Hematopoietic multipotent progenitor cell treated with erythropoietin and hydrocortisone succinate and interleukin-3 and kit ligand, for 6 days (in vitro differentiated cells): ENCODE measurements at places on chromosomes 6 and 20.
A peak's percentile ranks its signal among the peaks of the same experiment; 100 is the strongest.

DNA sequence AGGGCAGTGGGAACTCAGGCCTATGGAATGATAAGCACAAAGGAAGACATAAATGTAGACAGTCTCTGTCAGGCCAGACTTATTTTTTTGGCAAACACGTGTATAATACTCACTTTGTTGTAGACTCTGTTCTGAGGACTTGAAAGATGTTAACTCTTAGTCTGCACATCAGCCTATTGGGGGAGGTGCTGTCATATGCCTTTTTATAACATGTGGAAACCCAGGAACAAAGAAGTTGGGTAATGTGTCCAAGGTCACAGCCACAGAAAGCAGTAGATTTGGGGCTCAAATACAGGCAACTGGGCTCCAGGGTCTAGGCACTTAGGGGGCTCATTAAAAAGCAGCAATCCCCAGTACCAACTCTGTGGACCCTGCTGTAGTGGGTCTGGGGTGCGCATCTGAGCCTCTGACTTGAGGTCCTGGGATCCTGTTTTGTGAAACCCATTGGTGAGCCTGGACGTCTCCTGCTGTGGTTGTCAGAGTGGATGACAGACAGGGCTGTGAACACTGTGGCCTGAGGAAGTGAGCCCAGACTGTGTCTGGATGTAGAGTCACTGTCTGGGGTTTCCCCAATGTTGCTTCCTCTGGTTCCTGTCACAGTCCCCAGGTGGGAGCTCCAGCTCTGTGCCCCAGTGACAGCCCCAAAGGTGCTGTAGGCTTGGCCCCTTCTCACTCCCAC, 50.0 kb downstream of the CDH26 start:
- no peak for DNase-seq

DNA sequence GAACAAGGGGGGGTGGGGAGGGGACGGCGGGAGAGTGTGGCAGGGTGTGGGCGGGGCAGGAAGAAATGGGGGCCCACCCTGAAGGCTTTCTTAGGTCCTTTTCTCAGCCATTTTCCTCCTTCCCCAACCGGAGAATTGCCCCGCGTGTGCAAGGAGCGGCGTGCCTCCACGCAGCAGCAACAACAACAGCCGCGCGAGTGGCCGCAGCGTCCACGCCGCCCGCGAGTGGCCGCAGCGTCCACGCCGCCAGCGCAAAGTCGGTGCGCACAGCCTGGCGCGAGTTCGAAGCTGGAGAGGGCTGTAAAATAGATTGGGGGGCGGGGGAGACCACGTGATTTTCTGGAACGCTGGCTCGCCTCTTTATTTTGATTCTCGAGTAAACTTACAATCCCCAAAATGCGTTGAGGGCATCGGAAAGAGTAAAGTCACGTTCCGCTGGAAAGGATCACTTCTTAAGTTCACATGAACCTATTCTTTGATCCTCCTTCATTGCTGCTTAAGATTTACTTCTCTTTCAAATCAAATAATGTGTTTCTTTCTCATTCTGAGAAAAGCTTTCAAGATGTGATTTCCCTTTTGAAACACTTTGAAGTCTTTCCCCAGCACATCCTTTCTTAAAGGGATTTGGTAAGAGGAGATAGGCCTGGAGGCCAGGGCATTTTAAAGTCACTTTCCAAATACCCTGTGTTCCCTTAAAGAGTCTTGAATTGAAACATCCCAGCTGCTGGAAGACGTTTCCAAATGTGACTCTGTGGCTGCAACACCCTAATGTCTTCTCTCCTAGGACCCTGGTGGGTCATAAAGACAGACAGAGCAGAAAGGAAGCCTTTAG, 66.7 kb upstream of the ZNF217 start:
- peak; percentile 55 for DNase-seq

DNA sequence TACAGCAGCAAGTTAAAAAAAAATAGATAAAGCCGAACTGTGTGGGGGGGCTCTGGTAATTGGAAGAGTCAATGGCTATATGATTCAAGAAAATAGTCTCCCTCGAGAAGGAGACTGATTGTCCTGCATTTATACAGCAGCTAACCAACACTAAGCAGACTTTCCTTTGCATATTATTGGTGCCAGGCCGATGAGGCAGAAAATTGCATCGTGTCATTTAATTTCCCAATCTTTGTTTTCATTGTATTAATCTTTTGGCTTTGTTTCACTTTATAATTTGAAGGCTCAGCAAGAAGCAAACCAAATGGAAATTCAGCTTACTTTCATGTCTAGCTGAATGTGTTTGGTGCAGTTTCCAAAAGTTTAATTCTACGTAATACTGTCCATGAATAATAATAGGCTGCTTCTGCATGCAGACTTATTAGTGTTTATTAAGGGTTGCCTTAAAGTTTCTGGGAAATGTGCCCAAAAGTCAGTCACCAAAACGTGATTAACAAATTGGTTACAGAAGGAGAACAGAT, 258.5 kb downstream of the HACE1 start:
- DNase-seq = no peak

GRCh38 chr6:105196076-105196475, 16.3 kb upstream of the POPDC3 start:
- no peak for DNase-seq

DNA sequence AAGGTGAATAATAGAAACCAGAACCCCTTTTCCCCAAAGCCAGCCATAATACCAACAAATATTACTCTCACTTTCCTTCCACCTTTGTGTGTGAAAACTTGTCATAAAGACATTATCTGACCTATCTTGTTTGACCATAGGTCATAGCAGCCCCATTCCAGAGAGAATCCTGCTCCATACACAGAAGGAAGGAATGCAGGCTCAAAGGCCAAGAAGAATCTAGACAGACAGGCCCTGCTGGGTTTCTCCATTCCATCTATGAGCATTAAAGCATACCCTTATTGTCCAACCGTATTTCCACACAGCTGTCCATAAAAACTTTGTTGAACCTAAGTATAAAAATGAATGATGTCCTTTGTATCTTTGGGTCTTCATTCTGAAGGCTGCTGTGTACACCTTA, 40.7 kb upstream of the KCNK5 start:
- DNase-seq = no peak

- DNase-seq = no peak
These were observed 7.5 kb upstream of the PHACTR1 start for GRCh38 chr6:12709116-12709515.

DNA sequence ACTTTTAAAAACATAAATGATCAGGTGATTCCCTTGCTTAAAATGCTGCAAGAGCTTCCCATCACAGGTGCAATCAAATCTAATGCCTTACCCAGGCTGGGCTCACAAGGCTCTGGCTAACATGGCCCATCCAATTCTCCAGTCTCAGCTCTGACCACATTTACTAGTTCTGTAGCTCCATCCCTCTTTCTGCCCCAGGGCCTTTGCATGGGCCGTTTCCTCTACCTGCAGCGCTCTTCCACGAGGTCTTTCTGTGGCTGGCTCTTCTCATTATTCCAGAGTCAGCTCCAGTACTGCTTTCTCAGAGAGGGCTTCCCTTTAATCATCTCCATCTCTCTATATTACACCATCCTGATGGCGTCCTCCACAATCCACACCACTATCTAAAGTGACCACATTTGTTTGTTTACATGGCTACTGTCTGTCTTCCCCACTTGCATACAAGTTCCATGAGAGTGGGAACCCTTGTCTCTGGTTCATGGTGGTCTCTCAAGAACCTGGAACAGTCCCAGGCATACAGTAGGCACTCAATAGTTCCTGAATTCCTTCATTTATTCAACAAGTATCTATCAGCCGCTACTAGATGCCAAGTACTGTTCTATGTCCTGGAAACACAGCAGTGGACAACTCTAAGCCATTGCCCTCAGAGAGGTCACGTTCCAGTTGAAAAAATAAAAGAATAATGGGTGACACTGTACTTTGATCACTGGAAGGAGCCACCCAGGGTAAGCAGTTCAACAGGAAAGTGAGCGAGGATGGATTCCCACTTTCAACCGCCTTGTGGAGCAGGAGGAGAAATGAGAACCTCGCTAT, 12.6 kb downstream of the CYP24A1 start:
- no peak for DNase-seq

DNA sequence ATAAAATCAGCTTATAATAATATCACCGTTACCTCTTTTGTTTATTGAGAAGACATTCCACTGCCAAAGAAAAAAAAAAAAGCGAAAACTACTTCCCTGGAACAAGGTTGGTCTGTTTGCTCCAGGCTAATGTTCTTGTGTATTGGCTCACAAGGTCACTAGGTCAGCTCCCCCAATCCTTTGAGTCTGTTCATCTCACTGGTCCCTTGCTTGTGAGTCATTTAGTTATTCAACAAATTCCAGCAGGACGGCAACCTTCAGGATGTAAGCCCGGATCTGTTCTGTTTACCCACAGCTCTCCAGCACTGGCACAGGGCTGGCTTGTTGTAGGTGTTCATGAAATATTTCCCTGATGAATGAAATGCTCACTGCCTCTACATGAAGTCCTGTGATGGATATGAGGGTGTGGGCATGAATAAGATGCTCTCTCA, 3.3 kb downstream of the ARHGAP40 start:
- no peak for DNase-seq

DNA sequence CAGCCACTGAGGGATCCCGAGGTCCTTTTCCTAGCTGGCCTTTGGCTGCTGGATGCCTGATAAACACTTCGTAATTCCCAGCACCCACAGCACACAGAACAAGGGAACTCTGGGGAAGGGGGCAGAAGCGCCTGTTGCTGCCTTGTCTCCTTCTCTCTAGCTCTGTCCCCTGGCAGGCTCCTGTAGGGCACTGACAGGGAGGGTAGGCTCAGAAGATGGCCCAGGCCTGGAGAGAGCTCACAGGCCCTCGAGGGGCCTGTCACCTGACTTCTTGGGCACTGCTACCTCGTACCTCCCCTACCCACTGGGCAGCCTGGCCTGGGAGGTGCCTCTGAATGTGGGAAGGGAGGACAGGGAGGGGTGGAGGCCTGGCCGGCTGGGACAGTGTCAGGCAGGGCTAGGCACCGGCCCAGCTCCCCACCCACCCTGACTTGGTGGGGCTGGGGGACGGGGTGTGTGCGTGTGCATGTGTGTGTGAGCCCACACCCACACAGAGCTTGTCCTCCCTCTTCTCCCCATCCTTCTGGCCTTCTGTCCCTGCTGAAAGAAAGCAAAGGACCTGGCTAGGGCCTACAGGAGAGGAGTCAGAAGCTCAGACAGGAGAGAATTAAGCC, 18.1 kb downstream of the C6orf132 start:
- no peak for DNase-seq

GRCh38 chr20:62907384-62908317, 18.7 kb downstream of the DIDO1 start:
- DNase-seq = peak; percentile 54

DNA sequence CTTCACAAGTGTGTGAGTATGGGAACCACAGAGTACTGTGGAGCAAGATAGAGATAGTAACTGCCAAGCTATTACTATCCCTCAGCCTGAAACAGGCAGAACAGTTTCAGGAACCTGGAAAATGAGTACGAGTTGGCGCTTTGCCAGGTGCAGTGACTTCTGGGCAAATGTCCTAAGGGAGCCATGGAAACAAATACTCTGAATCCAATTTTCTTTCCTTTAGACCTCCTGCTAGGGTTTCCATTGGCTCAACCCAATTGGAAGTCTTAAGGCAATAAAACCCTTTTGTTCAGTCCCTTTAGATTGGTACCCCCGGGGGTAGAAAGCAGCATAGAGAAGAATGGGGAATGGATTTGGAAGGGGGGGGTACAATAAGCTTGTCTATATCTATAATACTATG, 205.0 kb upstream of the EPHA7 start:
- no peak for DNase-seq

- no peak for DNase-seq
These were observed at the start of gene BMP7 for GRCh38 chr20:57266291-57267157. BMP7 (minus strand) TSS chr20:57266641; CDS start chr20:57266122, 519 bp downstream.

- peak; percentile 94 for DNase-seq
These were observed 24.7 kb downstream of the CNKSR3 start for GRCh38 chr6:154485815-154486214.

DNA sequence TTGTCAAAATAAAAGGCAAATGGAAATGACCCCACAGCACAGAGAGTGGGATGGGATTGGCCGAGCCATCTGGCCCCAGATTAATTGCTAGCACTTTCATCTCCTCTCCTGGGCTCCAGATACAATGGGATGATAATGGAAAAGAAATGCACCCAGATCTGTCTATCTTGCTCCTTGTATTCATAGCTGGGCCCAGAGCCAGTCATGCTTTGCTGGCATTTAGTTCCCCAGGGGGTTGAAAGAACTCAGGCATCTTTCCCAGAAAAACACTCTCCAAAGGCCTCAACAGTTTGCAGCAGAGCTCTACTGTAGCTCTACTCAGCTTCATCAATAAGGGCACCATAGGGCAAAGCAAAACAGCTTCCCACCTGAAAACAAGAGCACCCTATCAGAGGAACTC, 116.0 kb upstream of the FOXA2 start:
- no peak for DNase-seq

DNA sequence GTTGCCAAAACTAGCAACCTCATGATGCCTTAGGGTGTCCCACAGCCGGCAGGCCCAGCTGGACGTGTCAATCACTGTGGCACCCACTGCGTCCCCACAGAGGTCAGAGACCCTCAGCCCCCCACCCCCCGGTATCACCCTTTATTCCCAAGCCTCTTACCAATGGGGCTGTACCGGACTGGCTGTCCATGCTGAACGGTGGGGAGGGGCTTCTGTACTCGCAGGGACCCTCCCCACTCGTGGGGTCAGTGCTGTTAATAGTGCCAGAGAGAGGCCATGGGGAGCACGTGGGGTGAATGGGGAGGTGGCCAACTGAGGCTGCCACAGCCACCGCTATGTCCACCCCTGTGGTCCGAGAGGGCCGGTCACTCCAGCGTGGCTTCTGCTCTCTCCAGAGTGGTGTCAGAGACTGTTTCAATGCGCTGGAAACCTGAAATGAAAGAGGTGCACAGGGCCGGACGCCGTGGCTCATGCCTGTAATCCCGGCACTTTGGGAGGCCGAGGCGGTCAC, 68.6 kb downstream of the THBS2 start:
- no peak for DNase-seq

GRCh38 chr6:128118401-128118800, 217.5 kb upstream of the THEMIS start:
- DNase-seq = no peak

DNA sequence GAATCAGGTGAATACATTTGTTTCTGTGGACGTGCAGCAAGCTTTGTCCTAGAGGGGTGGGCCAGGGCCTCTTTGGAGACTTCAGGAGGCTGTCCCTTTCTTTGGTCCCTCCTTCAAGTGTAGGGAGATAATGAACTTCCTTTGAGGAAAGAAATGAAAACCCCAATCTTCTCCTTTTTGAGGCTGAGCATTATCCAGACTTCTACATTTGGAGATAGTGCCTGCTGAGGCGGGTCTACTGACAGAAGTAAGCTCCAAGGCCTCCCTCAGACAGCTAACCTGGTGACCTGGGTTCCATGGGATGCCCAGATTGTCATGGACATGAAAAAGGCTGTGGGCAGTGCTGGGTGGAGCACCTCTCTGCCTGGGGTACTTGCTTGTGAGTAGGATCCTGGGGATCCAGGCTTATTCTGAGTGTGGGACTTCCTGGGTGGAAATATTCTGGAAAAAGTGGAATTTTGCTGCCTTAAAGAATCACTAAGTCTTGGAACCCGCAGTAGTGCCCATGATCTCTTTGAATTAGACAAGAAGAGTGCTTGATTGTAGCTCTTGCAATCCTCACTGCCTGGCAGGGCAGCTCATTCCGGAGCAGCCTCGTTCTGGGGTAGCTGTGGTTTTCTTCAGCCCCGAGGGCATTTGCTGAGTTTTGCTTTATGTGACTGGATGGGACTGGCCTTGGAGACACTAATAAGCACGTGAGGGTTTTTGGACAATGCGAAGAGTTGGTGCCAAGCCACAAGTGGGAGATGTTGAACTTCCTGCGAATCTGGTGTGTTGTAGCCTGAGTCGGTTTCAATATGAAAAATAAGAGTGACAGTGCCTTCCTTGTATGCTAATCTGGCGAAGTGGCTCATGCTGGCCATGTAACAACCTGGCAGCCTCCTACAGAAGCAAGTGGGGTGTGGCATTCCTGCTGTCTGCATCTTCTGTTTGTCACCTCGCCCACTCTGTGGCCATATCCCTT, 28.1 kb downstream of the SNRNP48 start:
- peak; percentile 41 for DNase-seq

GRCh38 chr6:29702519-29703103, 20.6 kb upstream of the HLA-F start:
- DNase-seq = peak; percentile 68
